Amniotic stem cell (primary cell): ENCODE measurements at places on chromosomes 1 and 21.

DNA sequence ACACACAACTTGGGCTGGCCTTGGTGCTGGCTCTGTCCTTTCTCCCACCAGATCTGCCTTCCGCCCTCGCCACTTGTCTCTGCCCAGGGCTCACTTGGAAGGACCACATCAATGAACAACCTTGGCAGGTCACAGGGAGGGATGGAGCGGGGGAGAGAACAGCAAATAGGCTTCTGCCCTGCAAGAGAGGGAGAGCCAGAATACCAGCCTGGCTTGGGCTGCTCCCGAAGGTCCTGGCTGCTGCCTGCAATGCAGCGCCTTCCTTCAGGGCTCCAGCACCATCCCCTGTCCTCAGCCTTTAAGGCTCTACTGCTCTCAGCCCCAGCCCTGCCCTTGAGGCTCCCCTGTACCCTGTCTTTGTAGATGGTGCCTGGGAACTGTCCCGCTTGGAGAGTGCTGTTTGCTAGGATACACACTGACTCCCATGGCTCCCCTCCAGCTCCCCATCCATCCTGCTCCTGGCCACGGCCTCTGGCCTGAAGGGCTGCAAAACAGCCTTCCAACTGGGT, 43.8 kb downstream of the HIVEP3 start:
- no peak for DNase-seq

- no peak for DNase-seq
These were observed 1.6 kb downstream of the NPR1 start for GRCh38 chr1:153680120-153680403.

GRCh38 chr1:170791941-170792340, 128.0 kb downstream of the PRRX1 start:
- DNase-seq: no peak

DNA sequence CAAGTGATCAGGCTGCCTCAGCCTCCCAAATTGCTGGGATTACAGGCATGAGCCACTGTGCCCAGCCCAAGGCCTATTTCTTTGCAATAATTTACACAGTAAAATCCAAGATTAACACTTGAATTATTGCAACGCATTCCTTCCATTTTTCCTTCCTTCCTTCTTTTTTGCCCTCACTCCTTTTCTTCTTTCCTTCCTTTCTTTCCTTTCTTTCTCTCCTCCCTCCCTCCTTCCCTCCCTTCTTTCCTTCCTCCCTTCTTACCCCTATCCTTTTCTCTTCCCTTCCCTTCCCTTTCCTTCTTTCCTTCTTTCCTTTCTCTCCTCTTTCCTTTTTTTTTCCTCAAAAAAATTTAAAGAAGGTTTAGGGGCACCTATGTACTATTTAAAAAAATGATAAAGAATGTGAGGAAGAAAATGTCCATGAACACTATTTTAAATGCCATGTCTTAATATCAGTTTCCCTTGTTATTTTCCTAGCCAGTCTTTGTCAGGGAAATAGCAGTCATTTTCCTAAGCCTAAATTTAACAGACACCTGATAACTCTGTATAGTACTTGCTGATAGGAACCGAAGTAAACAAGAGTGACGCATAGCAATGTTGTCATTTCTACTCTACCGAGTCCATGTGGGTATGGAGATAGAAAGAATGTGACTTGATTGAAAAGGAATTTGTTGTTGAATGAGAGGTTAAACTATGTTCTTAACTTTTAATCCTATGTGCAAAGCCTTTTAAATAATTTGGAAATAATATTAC, 79.8 kb upstream of the HMCN1 start:
- DNase-seq: peak; percentile 12

DNA sequence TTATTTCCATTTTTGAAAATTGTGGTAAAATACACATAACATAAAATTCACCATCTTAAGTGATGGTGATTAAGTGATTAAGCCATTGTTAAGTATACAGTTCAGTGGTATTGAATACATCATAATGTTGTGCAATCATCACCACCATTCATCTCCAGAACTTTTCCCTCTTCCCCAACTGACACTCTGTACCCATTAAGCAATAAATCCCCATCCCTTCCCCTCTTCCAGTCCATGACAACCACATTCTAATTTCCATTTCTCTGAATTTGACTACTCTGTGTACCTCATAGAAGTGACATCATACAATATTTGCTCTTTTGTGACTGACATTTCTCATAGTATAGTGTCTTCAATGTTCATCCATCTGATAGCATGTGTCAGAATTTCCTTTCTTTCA, 124.8 kb downstream of the DISC1 start:
- DNase-seq: no peak

GRCh38 chr1:36328713-36329112, 5.3 kb upstream of the EVA1B start:
- DNase-seq: no peak

DNA sequence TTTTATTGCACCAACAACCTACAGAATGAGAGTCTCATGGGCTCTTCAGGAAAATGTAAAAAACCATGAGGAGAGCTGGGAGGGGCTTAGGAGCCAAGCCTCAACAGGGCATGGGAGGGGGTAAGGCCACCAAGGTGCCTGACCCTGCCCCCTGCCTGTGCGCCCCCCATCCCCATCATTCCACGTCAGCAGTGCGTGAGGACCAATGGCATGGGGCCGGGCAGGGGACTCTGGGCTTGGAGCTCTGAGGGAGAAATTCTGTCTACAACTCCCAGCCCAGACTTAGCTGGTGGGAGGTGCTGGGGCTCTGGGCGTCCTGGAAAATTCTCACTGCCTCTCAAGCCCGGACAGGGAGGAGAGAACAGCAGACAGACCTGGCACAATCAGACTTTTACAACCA, 5.2 kb upstream of the CAMK2N1 start:
- no peak for DNase-seq

DNA sequence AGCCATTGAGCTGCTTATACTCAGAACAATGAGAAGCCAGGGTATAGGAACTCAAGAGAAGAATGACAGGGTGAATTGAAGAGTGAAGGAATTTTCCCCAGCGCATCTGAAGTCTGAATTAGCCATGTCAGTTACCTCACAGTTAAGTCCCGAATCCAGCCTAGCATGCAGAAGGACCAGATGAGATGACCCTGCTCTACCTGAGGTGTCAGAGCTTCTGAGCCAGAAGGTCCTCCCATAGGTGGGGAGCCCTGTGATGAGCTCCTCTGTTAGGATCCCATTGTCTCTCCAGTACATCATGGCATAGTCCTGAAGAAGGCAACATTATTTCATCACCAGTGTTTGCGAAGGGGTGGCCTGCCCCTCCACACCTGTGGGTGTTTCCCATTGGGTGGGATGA, 68.2 kb downstream of the OVGP1 start:
- DNase-seq: no peak

GRCh38 chr1:79638382-79638781, 631.9 kb upstream of the ADGRL4 start:
- no peak for DNase-seq

DNA sequence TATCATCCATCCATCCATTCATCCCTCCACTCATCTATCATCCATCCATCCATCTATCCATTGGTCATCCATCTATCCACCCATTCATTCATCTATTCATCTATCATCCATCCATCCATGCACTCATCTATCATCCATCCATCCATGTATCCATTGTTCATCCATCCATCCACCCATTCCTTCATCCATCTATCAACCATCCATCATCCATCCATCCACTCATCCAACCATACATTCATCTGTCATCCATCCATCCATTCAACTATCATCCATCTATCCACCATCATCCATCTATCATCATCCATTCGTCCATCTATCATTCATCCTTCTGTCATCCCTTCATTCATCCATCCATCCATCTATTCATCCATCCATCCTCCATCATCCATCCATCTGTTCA, 61.1 kb downstream of the UMODL1 start:
- no peak for DNase-seq

DNA sequence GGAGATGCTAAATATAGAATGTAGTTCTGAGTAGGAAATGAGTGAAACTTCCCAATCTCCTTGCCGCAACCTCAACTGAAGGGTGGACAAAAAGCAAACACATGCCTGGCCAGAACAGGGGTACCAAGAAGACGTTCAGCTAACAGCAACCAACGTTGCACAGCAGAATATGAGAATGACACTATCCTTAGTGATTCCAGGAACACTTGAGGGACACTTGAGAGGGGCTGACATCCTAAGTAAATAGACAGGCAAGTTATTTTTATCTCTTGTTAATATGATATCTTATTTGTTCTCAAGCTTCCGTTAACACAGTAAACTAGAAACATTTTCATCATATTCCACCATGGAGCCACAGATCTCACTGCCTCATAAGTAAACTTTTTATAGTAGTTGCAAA, 908 bp downstream of the KRTAP19-1 start:
- no peak for DNase-seq

DNA sequence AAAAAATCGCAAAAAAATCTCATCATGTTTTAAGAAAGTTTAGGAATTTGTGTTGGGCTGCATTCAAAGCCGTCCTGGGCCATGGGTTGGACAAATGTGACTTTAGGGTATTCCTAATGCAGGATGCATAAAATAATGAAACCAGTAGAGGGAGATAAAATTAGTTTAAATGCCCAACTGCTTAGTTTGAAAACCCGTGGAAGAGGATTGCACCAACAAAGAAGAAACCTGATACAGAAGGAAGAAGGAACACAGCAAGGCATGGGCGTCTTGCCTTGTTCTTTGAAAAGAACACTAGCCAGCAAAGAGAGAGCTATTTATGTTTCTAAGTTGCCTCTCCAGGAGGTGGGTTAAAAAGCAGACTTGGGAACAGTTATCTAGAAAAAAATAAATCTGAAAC, 37.9 kb downstream of the WDR3 start:
- no peak for DNase-seq

GRCh38 chr1:108208724-108209446, 8.7 kb upstream of the SLC25A24 start:
- DNase-seq: no peak

- DNase-seq: no peak
These were observed 71.0 kb downstream of the AJAP1 start for GRCh38 chr1:4725416-4725815.

DNA sequence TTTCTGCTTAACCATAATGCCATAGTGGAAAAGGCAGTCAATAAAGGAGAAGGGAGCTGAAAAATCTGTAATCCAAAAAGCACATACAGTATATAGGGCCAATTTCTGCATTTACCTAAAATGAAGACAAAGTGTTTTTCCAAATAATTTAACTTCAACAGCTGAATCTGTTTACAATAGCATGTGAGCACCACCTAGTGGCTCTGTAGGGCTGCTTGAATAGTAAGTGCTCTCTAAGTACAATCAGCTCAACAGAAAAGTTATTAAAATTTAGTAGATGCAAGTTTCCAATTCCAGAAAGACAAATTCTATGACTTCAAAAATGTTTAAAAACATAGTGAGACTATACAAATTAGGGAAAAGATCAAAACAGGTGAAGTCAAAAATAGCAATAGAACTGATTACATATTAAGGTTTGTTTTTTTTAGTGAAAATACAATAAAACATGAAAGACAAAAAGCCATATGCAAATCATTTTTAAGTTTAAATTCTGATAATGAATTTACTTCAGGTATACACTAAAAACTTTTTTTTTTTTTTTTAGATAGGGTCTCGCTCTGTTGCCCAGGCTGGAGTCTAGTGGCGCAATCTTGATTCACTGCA, 220.0 kb downstream of the SETD4 start:
- peak; percentile 66 for DNase-seq

- DNase-seq: no peak
These were observed 51.1 kb downstream of the KCNH1 start for GRCh38 chr1:211082824-211083223.

DNA sequence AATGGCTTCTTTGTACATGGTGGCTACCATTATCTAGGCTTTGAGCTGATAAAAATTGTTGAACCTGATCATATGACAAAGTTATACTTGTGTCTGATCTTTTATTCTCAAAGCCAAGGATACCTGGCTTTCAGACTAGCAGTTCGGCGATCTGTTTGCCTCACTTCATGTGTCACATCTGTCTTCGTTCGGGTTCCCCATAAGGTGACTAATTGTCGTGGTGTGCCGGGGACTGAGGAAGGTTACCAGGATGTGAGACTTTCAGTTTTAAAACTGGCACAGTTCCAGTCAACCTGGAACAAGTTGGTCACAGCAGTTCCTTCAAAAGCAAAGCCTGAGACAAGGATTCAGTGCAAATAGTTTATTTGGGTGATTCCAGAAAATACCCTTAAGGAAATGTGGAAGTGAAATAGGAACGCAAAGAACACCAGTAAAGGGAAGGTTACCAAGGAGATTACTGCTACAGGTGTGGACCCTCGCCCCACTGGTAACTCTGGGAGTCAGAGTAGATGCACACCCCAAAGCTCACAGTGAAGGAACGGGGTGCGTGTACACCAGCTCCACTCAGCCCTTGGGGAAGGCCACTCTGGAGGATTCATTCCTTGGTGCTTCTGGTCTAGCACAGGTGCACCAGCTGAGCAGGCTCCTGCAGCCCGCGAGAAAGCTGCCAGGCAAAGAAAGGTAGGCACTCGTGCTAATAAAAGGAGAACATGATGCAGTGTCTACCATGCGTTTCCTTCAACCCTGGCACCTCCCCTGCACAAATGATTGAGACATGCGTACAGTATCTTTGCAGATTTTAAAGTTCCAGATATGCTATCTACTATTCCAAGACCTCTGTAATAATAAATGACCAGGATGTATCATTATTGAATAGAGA, 69.0 kb downstream of the VWA5B1 start:
- DNase-seq: no peak

DNA sequence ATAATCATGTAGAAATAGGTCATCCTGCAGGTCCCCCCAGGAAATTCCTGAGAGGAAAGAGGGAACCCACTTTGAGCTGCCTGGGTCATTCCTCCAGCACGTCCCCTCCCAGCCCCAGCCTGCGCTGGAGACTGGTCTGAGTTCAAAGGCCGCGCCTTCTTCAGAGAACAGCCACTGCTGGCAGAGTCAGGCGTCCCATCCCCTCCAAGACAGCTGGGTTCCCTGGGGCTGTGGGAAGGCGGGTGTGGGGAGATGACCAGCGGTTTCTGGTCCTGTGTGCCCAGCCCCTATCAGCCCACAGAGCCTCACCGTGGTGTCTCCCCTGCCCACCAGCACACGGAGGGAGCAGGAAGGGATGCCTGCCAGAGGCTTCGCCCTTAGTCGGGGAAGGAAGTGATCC, 18.0 kb upstream of the TRAPPC10 start:
- no peak for DNase-seq

DNA sequence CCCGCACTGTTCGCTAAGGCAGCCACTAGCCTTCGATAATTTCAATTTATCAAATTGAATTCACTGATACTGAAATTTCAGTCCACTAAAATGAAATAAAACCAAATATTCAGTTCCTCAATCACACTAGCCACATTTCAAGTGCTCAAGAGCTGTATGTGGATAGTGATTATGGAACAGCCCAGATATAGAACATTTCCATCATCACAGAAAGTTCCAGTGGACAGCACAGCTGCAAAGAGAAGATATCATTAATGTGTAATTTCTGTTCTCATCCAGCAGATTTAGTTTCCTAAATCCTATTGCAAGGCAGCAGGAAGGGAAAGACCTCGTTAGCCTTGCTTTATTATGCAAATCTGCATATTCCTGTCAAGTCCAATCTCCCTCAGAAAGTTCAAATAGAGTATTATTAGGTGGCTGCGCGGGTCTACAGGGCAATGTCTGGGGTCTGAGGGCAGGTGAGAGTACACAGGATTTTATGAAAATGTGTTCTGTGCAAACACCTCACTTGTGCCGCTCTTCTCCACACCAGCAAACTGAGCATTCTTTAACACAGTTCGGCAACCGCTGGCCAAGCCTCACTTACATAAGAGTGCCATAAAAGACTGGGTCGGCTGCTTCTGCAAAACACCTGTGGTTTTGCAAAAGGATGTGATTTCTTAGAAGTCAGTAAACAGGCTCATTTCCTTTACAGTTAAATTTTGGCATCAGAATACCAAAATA, 22.4 kb downstream of the CAPZB start:
- DNase-seq: no peak
